ENCODE measurements at places on chromosomes 11 and 22. TPM values are rescaled to one million over a fixed set of nuclear protein-coding genes. Genes with fewer than 3 reads are reported as not detected.
A peak's percentile ranks its signal among the peaks of the same experiment; 100 is the strongest.

GRCh38 chr22:37641561-37641949 is 2.1 kb downstream of the SH3BP1 start:
- DNase-seq: no peak

DNA sequence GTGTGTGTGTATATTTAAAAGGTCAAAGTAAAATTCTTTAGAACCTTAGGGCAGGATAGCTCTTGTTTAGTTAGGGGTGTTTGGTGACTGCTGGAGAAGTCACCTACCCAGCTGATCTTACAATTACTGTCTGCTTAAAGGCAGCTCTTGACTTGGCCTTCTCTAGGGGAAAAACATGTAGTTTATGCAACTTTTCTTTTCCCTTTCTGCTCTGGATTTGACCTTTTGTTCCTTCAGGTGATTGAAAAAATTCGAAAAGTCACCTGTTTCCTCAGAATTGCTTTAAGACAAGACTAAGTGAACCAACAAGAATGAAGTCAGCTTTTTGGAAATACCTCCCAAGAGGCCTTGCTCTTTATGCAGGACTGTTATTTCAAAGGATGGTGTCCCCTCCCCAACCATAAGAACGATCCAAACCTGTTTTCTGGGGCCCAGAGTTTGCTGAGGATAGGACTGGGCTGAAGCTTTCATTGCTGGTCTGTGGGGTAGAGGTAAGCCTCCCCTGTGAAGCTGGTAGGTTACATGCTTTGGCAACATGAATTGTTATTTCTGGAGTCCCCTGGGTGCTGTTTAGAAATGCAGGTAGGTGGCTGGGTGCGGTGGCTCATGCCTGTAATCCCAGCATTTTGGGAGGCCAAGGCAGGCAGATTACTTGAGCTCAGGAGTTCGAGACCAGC is 111.2 kb downstream of the PTPRJ start:
- no peak for DNase-seq

DNA sequence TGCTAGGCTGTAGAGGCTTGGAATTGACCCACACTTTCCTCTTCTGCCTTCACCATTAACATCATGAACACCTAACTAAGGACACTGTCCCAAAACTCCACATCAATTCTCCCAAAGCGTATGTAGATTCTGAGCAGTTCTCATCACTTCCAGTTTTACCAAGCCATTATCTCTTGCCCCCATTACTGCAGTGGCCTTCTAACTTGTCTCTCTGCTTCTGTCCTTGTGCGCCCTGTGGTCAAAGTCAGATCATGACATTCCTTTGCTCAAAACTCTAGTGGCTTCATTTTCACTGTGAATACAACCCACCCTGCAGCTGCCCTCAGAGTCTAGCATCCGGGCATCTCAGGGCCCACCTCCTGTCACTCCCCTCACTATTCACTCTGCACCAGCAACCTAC is 13.1 kb upstream of the TOP3B start:
- no peak for DNase-seq

DNA sequence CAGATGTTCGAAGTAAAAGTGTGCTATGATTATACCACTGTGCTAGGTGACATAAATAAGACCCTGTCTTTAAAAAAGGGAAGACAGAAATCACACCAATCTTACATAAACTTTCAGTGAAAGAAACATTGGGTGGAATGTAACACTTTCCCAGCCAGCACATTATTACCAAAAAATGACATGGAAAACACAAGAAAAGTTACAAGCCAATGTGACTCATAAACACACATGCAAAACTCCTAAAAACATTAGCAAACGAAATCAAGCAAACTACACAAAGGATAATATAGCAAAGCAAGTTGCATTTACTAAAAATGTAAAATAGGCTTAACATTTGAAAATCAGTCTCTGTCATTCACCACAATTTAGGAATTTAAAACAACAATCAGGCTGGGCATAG is 47.0 kb downstream of the SBF2 start:
- DNase-seq: no peak

- DNase-seq: no peak
Measured at GRCh38 chr11:33735271-33736147, 714 bp downstream of the CD59 start.

DNA sequence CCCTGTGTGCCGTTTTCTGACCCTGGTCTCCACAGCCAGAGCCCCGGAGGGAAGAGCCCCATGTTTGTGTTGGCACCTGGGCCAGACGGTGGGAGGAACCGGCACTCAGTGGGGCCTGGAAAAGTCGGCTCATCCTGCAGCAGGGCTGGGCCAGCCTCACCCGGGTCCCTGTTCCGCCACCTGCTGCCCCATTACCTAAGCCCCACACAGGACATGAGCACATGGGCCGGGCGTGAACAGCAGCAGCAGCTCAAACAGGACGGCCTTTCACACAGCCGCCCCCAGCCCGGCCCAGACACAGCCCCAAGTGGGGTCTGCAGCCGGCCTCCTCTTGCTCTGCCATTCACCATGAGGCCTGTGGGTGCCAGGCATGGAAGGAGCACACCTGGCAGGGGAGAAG is 302.4 kb downstream of the MN1 start:
- DNase-seq: no peak

DNA sequence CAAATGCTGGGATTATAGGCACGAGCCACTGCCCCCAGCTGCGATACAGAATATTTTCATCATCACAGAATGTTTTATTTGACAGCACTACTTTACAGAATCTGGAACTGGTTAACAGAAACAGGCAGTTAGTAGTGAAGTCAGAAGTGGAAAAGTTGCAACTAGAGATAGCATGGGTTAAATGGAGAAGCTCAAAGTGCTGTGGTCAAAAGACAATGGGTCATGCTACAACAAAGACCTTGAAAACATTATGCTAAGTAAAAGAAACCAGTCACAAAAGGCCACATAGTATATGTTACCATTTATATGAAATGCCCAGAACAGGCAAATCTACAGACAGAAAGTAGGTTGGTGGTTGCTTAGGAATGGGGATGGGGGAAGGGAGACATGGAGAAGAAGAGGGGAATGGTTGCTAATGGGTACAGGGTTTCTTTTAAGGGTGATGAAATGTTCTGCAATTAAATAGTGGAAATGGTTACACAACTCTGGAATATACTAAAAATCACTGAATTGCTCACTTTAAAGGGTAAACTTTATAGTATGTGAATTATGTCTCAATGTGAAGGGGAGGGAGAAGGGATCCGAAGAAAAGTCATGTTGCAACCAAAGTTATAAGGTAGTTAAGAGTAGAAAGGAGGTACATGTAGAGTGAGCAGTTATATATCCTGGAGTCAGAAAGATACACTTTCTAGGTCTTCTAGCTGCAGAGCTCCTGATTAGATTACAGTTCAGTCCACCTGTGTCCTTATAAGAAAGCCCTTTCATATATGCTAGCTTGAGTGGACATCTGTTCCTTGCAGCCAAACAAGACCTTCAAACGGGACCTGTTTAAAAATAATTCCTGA is 46.3 kb upstream of the RAPSN start:
- DNase-seq: no peak

- DNase-seq: no peak
Measured at GRCh38 chr22:49936973-49937757, 18.7 kb downstream of the CRELD2 start.

GRCh38 chr11:112470355-112470754 is 209.7 kb upstream of the PLET1 start:
- no peak for DNase-seq

DNA sequence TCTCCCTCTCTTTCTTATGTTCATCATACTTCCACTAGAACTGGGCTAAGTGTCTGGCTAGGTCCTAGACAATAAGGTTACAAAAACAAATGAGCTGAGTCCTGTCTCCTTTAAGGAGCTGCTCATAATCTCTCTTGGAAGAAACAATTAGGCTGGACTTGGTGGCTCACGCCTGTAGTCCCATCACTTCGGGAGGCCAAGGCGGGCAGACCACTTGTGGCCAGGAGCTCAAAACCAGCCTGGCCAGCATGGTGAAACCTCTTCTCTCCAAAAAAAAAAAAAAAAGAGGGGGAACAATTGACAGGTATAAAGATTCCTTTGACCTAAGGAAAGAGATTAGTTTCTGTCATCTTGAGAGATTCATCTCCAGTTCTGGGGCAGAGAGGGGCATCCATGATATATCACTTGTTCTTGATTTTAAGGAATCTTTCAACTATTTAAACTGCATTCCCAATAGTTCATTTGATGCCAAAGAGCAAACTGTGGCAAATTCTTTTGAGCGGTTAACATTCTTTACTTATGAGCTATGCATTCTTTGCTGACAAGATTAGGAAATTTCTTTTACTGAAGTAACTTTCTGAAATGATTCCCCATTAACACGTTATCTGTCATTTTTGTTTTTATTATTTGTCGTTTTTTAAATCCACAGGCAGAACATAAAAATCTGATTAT is 125.5 kb downstream of the C11orf87 start:
- no peak for DNase-seq

- no peak for DNase-seq
Measured at GRCh38 chr11:120858740-120859139, 165.2 kb upstream of the TBCEL start.

GRCh38 chr11:128790196-128790595 is 76.9 kb downstream of the KCNJ1 start:
- peak; percentile 11 for DNase-seq

DNA sequence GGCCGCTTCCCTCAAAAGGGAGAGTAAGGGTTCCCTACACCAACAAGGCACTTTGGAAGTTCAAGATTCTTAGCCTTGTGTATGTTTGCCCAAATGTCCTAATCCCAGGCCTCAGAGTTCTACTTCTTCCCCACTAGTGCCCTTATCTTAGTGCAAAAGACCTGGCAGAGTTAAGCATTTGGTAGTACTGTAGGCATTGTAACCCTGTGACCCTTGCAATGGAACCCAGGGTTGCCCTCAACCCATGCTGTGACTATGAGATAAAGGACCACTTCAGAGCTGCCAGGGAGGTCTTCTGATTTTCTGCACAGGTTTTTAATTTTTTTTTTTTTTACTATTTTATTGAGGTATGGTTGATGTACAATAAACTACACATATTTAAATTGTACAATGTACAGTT is 65.1 kb downstream of the C11orf65 start:
- no peak for DNase-seq

GRCh38 chr11:69694781-69695180 is 9.0 kb downstream of the FGF19 start:
- no peak for DNase-seq

The APOL3 gene
- 9.1 TPM for polyA plus RNA-seq

The SHANK2 gene
- polyA plus RNA-seq: 1.3 TPM

The MRGPRX4 gene
- polyA plus RNA-seq: not detected

The SAA1 gene
- polyA plus RNA-seq: not detected

The PHF21B gene
- polyA plus RNA-seq: 0.57 TPM

The IFITM10 gene
- polyA plus RNA-seq: 0.81 TPM

All from forelimb muscle (tissue), 1 donor.